Large intestine (tissue), 12 donors: ENCODE measurements at places on chromosomes 13 and 19.

DNA sequence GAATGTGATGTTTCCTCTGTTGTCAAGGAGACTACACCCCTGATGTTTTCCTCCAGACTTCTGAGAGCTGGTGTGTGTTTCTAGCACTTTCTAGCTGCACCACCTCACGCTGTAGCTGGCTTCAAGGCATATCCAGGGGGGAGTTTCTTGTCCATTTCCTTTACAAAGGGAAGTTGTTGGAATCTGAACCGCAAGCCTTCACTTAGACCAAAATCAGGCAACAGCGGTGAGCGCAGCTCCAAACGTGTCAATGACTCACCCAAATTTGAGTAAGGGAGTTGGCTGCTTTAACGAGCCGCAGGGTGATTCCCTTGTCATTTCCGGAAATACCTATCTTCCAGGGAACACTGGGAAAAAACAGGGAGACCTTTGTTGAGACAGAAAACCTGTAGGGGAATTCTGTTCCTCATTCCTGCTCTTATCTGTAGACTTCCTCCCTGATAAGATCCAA lies 2.5 kb downstream of the LDLR start:
- H3K27me3 ChIP-seq: no peaks in the 10 kb centered on the region
- H3K4me1 ChIP-seq: peaks cover 45% of the 10 kb centered on the region
- peak; percentile 78 for DNase-seq
- H3K4me3 ChIP-seq: peak overlapping the region; percentile 96

- H3K27ac ChIP-seq: no peak overlapping the region
- peaks cover 26% of the 10 kb centered on the region for H3K4me1 ChIP-seq
- peaks cover 22% of the 10 kb centered on the region for H3K36me3 ChIP-seq
- DNase-seq: no peak
- H3K4me3 ChIP-seq: no peak overlapping the region
Measured at GRCh38 chr19:34319785-34320184, 45.2 kb upstream of the GPI start.

DNA sequence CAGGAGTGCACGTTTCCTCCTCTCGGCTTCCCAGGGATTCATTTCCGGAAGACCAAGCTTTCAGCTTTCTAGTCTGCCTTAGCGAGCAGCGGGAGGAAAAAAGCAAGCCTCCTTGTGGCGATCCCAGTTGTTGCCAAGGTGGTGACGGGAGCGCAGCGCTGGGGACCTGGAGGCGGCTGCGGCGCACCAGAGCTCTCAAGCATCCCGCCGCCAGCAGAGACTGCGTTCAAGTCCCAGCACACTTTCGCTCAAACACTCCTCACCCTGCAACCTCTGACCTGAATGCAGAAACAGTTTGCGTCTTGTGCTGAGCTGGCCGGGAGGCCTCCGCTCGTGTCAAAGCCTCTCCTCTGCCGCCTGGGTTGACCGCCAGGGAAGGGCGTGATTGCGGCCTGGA lies 4.9 kb downstream of the GSX1 start:
- peaks cover 88% of the 10 kb centered on the region for H3K27me3 ChIP-seq
- no peak for DNase-seq
- no peaks in the 10 kb centered on the region for H3K4me1 ChIP-seq
- no peaks in the 10 kb centered on the region for H3K36me3 ChIP-seq

DNA sequence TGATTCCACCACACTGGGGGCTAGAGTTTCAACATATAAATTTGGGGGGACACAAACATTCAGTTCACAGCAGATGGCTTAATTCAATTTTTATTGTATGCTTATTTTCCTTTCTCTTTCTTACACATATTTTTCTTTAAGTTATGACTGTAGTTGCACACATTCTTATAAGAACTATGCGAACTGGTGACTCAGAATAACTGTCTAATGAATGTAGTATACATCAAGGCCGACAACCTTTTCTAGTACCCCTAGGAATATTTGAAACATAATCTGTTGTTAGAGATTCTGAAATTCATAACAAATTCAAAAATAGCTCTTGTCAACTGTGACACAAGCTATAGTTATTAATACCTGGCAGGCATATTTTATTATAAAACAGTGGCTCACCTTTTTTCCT lies 695.6 kb downstream of the PCDH9 start:
- H3K4me3 ChIP-seq: no peak overlapping the region
- H3K4me1 ChIP-seq: no peaks in the 10 kb centered on the region
- no peak overlapping the region for H3K27ac ChIP-seq
- no peaks in the 10 kb centered on the region for H3K36me3 ChIP-seq

GRCh38 chr19:16676101-16676798 lies 15.3 kb downstream of the TMEM38A start:
- H3K36me3 ChIP-seq: no peaks in the 10 kb centered on the region
- H3K4me1 ChIP-seq: no peaks in the 10 kb centered on the region
- DNase-seq: peak; percentile 39

GRCh38 chr13:24141333-24141910 lies 19.1 kb upstream of the SPATA13 start:
- H3K4me3 ChIP-seq: no peak overlapping the region
- H3K4me1 ChIP-seq: peaks cover 14% of the 10 kb centered on the region
- no peaks in the 10 kb centered on the region for H3K27me3 ChIP-seq

GRCh38 chr19:19338082-19338481 lies 17.5 kb downstream of the MAU2 start:
- DNase-seq: no peak
- no peak overlapping the region for H3K4me3 ChIP-seq
- no peak overlapping the region for H3K27ac ChIP-seq

GRCh38 chr13:101289764-101290163 lies 126.5 kb downstream of the NALCN start:
- no peaks in the 10 kb centered on the region for H3K36me3 ChIP-seq
- H3K27ac ChIP-seq: no peak overlapping the region
- peak; percentile 14 for DNase-seq
- no peak overlapping the region for H3K4me3 ChIP-seq

GRCh38 chr13:49146950-49147355 lies 73.2 kb upstream of the MLNR start:
- H3K4me1 ChIP-seq: no peaks in the 10 kb centered on the region
- peak overlapping the region; percentile 40 for H3K27ac ChIP-seq
- H3K27me3 ChIP-seq: no peaks in the 10 kb centered on the region
- H3K36me3 ChIP-seq: peaks cover 43% of the 10 kb centered on the region

- no peaks in the 10 kb centered on the region for H3K27me3 ChIP-seq
- no peak overlapping the region for H3K27ac ChIP-seq
- DNase-seq: no peak
- H3K36me3 ChIP-seq: no peaks in the 10 kb centered on the region
- no peak overlapping the region for H3K4me3 ChIP-seq
- no peaks in the 10 kb centered on the region for H3K4me1 ChIP-seq
Measured at GRCh38 chr13:94192431-94192975, 287.0 kb downstream of the DCT start.
